ENCODE measurements at places on chromosomes 16 and 17.

DNA sequence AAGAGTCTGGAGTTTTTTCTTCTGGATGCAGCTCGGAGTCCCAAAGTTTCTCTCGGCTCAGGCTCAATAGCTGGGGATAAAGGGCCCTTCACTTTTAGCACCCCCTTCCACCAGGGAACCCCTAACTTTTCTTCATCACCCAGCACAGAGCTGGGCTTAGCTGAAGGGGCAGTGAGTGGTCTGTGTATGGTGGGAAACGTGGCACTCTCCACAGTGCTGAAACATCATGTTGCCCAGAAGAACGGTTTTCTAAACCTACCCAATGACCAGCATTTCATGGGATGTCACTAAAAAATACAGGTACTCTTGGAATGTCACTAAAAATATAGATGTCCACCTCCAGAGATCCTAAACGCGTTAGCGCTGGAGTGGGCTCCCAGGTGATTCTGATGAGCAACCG, 12.0 kb downstream of the ERN2 start:
- no peak for DNase-seq

GRCh38 chr17:35142467-35142796, 329 bp upstream of the NLE1 start:
- DNase-seq, result no peak

- no peak for DNase-seq
Measured at GRCh38 chr17:13970531-13970930, 98.8 kb upstream of the COX10 start.

DNA sequence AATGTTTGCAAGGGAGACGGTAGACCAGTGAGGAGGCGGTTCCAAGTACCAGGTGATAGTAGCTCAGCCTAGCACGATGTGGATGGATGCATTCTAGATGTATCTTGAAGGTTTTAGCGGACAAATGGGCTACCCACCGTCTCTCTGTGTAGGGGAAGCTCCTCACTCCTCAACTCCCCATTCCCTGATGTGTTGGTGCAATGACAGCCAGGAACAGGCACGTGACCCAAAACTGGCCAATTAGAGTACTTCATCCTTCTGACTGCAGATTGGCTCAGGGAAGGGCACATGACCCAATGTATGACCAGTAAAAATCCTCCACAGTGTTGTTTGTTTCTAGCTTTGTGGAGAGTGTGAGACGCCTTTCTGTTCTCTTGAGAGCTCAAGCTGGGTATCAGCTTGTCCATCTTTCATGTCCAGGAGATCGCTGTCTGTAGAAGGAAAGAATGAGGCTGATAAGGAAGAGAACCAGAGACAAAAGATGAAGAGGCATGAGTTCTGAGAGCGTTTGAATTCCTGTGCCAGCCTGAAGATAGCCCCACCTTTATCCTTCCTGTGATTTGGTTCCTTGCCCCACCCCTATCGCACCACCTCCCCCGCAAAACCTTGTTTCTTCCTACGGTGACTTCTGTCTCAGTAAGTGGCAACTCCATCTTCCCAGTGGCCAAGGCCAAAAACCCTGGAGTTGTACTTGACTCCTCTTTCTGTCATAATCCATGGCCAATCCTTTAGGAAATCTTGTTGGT, 2.3 kb upstream of the BORCS6 start:
- peak; percentile 95 for DNase-seq

- no peak for DNase-seq
Measured at GRCh38 chr16:72246423-72246822, 74.5 kb upstream of the PMFBP1 start.

- no peak for DNase-seq
Measured at GRCh38 chr16:87133966-87134627, 183.1 kb downstream of the C16orf95 start.

GRCh38 chr17:9020824-9021157, 519 bp upstream of the NTN1 start:
- no peak for DNase-seq

- no peak for DNase-seq
Measured at GRCh38 chr16:1494129-1494640, 1.0 kb downstream of the TELO2 start.

DNA sequence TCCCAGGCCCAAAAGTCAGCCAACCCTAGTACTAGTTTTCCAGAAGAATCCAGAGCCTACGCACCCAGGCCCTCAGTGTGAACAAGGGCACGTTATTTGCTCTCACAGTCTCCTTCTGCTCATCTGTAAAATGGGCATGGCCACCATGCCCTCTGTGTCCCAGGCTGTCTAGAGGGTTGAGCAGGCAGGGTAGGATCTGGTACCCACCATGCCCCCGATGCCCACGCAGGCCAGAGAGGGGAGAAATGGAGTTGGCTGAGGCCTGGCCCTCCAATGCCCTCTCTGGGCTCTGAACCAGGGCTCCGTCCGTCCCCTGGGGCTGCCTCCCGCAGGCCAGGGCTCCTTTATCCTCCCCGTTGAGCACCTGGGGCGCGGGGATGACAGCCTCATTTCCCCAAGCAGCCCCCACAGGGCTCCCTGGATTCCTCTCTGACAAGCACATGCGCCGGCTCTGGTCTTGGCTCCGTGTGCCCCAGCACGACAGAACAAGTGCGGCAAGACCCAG, 9.1 kb upstream of the BAHCC1 start:
- no peak for DNase-seq

GRCh38 chr17:2368359-2368758, 31.1 kb downstream of the SGSM2 start:
- no peak for DNase-seq

- DNase-seq, result peak; percentile 68
Measured at GRCh38 chr17:76725580-76726230, 701 bp downstream of the JMJD6 start.

DNA sequence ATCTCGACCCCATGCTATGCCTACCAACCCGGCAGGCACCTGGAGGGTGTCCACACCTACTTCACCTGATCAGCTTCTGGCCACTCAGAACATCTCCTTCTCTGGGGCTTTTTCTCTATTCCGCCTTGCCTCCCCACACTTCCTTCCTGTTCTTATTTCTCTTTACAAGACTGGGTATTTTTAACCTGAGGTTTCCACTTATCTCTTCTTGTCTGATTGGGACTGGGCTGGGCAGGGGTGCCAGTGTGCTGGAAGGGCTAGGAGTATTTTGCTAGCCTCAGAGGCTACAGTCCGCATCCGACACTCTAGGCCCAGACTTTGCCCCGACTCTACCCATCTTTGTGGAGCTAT, 26.2 kb upstream of the ZNF652 start:
- DNase-seq, result no peak

GRCh38 chr17:29032857-29033197, 10.1 kb upstream of the PIPOX start:
- no peak for DNase-seq

DNA sequence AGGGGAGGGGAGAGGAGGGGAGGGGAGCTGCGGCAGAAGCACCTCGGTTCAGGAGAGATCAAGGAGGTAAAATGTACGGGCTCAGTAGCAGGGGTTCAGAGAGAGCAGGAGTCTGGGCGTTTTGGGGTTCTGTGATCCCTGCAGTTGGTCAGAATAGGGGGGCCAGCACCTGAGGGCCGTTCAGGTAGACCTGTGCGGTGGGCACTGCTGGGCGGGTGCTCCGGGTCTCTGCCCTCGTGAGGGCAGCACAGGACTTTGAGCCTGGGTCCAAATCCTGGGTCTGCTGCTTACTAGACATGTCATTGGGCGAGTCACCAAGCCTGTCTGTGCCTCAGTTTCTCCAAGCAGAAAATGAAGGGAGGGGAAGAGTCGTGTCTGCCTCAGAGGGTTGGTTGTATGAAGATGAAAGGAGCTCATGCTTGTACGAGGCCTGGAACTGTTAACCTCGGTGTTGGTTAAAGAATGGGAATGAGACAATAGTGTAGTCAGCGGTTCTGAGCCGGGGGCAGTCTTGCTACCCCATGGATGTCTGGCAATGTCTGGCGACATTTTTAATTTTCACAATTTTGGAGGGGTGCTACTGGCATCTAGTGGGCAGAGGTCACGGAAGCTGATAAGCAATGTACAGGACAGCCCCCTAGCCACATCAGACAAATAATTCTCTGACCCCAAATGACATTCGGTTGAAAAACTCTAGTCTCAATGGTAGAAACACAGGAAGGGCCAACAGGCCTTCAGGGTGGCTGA, 35.4 kb downstream of the OR1D5 start:
- no peak for DNase-seq

GRCh38 chr17:44086364-44087311, 16.1 kb downstream of the G6PC3 start:
- DNase-seq, result peak; percentile 88

DNA sequence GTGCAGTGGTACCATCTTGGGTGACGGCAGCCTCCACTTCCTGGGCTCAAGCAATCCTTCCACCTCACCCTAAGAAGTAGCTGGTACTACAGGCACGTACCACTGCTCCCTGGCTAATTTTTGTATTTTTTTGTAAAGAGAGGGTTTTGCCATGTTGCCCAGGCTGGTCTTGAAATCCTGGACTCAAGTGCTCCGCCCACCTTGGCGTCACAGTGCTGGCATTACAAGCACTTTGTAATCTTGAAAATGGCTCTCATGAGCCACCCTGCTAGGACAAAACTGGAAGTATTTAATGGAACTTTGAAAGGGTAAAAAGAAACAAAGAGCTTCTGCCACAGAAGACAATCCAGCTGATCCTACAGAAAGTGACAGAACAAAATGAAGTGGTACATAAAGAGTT, 9.2 kb downstream of the SUMO2 start:
- DNase-seq, result no peak

GRCh38 chr17:45428050-45428617, 4.5 kb downstream of the ARHGAP27 start:
- peak; percentile 62 for DNase-seq

DNA sequence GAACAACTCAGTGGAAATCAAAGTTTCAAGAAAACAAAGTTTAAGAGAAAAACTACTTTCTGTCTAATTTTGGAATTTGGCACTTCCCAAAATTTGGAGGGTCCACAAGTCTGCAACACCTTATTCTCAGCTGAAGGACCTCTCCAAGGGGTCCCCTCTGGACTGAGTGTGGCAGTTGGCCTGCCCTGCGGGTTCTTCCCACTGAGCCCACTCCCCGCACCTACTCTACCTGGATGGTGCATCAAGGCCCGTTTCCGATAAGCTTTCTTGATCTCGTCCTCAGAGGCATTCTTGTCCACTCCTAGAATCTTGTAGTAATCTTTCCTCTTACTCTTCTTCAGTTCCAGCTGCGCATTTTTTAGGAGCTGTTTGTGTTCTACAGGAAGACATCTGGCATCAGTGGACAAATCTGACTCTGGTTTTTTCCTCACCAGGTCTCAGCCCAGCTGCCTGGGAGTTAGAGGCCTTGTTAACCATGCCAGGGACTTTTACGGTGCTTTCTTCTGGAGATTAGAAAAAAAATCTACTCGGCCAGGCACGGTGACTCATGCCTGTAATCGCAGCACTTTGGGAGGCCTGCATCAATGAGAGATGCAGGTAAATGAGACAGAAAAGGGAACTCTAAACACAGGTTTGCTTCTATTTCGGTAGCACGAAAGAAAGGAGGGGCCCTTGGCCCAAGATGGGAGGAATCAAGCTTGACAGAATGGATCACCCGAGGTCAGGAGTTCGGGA, 15.6 kb downstream of the CNP start:
- DNase-seq, result no peak

DNA sequence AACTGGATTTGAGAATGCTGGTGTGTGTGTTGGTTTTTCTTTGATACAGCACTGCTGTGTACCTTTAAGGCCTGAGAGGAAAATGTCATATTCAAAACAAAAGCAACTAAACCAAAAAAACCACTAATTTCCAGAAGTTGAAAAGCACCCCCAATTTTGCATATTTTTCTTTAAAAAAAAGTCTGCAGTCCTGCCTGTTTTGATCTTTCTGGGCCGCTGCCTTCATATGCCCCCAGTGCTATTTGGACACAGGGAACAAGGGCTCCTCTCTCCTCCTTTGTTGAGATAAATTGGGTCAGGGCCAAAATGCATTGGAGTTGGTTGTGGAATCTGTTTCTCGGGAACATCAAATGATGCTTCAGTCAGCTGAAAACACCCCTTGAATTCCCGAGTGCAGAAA, 26.9 kb downstream of the GPT2 start:
- DNase-seq, result no peak

- DNase-seq, result no peak
Measured at GRCh38 chr17:17541640-17542001, 45.4 kb upstream of the RASD1 start.

- no peak for DNase-seq
Measured at GRCh38 chr16:9911989-9912388, 270.2 kb downstream of the GRIN2A start.

DNA sequence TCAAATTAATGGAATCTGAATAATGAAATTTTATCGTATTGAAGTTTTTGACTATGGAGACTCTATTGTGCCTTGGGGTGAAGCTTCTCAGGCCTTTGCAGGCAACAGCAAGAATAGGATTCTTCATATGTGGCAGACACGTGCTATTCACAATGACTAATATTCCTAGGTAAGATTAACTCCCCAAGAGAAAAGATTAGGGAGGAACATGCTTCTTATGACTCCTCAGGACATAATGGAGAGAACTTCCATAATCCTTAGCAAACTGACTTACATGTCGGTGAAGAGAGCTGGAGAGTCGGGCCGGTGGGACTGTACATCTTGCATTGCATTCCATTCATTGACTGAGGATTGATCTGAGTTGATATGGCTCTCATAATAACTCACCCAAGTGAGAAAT, 48.9 kb upstream of the CORO6 start:
- no peak for DNase-seq

Measured in SW480 (cell line).